Aorta (tissue), 5 donors: ENCODE measurements at places on chromosomes 12 and 14. TPM values are rescaled to one million over a fixed set of nuclear protein-coding genes. Genes with fewer than 3 reads are reported as not detected.
A peak's percentile ranks its signal among the peaks of the same experiment; 100 is the strongest.

DNA sequence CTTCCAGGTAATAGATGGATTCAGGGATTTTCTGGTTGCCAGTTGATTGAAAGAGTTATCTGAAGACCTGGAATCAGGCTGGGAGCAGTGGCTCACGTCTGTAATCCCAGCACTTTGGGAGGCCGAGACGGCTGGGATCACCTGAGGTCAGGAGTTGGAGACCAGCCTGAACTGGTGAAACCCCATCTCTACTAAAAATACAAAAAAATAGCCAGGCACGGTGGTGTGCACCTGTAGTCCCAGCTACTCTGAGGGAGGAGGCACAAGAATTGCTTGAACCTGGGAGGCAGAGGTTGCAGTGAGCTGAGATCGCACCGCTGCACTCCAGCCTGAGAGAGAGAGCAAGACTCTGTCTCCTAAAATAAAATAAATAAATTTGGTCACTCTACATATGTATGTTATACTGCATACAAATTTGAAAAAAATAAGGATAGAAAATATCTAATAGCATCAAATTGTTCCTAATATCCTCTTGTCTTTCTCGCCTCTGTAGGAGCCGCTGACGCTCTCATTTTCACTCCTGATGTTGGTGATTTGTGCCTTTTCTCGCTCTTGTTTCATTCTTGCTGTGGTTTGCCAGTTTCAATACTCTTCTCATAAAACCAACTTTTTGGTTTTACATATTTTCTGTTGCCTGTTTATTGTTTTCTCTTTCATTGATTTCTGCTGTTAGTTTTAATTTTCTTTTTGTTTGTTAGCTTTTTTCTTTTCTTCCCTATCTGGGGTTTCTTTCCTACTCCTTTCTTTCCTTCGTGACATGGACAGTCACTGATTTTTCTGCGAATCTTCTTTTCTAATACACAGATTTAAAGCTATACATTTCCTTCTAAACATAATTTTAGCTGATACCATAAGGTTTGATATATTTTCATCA lies 23.8 kb upstream of the PLD4 start:
- DNase-seq, result no peak
- no peaks in the 10 kb centered on the region for H3K36me3 ChIP-seq
- no peaks in the 10 kb centered on the region for H3K4me1 ChIP-seq
- no peak overlapping the region for H3K4me3 ChIP-seq

GRCh38 chr12:115137812-115138521 lies 454.0 kb upstream of the TBX3 start:
- H3K4me3 ChIP-seq, result no peak overlapping the region
- H3K4me1 ChIP-seq, result no peaks in the 10 kb centered on the region
- DNase-seq, result no peak
- H3K27ac ChIP-seq, result no peak overlapping the region
- H3K36me3 ChIP-seq, result no peaks in the 10 kb centered on the region
- H3K27me3 ChIP-seq, result peaks cover 1% of the 10 kb centered on the region

- peak overlapping the region; percentile 8 for H3K27ac ChIP-seq
- H3K36me3 ChIP-seq, result no peaks in the 10 kb centered on the region
- H3K4me3 ChIP-seq, result peak overlapping the region; percentile 54
- H3K27me3 ChIP-seq, result no peaks in the 10 kb centered on the region
- peak; percentile 86 for DNase-seq
Observed at GRCh38 chr12:48296586-48297282, 54.0 kb downstream of the ZNF641 start.

FAM186B gene
- 0.30 TPM for total RNA-seq

DNA sequence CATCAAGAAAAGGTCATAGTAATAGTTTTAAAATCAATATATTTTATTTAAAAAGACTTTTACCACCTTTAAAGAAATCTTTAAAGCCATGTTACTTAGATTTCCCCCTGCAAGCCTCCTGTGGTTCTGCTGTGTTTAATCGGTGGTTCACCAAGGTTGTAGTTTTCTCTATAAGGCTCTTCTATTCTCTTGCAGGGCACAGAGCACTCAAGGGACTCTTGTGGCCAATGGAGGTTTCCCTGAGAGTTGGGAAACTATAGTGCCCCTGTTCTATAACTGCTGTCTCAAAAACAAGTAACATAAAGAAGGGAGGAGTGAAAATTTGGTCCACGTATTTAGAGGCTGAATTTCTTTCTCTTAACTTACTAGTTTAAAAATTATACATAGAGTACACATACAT lies 25.0 kb downstream of the DACT1 start:
- DNase-seq, result no peak
- H3K36me3 ChIP-seq, result no peaks in the 10 kb centered on the region
- H3K4me3 ChIP-seq, result no peak overlapping the region
- H3K4me1 ChIP-seq, result peaks cover 4% of the 10 kb centered on the region
- no peaks in the 10 kb centered on the region for H3K27me3 ChIP-seq

GRCh38 chr12:109134186-109134917 lies 18.0 kb downstream of the ACACB start:
- H3K36me3 ChIP-seq, result no peaks in the 10 kb centered on the region
- H3K4me1 ChIP-seq, result no peaks in the 10 kb centered on the region
- no peaks in the 10 kb centered on the region for H3K27me3 ChIP-seq
- peak; percentile 59 for DNase-seq
- H3K27ac ChIP-seq, result no peak overlapping the region

CPM gene
- total RNA-seq, result 26.6 TPM

- no peaks in the 10 kb centered on the region for H3K27me3 ChIP-seq
- H3K36me3 ChIP-seq, result no peaks in the 10 kb centered on the region
- no peaks in the 10 kb centered on the region for H3K4me1 ChIP-seq
- H3K4me3 ChIP-seq, result no peak overlapping the region
- H3K27ac ChIP-seq, result no peak overlapping the region
Observed at GRCh38 chr14:69358233-69358963, 39.7 kb downstream of the ERH start.

- no peaks in the 10 kb centered on the region for H3K27me3 ChIP-seq
- DNase-seq, result no peak
- no peaks in the 10 kb centered on the region for H3K4me1 ChIP-seq
- H3K27ac ChIP-seq, result no peak overlapping the region
Observed at GRCh38 chr12:128137140-128137539, 129.8 kb upstream of the TMEM132C start.

DNA sequence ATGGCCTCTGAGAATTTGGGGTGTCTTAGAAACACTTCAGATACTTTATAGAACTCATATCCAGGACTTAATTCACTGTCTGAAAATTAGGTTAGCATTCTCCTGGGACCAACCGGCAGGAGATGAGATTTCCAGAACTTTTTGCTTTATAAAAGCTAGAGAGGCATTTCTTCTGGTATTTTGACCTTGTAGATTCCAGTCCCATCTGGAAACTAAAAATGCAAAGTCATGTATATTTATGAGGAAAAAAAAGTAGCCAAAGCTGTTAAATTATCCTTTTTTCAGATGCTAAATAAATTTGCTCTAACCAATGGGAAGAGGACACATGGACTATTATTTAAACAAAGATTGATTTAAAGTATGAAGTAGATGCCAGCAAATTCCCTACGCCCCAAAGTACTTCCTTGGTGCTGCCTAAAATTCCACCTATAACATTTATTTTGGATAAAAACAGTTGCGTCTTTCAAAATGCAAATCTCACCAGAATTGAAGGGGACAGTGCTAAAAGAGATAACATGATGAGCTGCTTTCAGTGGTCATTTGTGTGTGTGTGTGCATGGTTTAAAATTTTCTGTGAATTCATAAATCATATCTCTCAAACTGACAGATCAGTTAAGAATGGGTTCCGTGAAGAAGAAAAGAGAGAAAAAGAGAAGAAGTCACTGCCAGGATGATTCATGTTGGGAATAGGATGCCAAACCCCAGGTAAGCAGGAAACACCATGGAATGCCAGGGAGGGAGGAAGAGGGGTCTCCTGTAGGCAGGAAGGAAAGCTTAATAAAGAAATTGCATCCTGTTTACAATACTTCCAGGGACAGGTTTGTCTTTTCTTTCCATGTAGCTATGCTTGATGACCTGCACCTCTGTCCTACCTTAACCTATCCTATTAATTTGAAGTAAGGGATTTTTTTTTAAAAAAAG lies 97.7 kb upstream of the RGS6 start:
- no peak for DNase-seq
- H3K27me3 ChIP-seq, result no peaks in the 10 kb centered on the region
- H3K27ac ChIP-seq, result no peak overlapping the region

NUDT4 gene
- total RNA-seq, result 52.5 TPM

DNA sequence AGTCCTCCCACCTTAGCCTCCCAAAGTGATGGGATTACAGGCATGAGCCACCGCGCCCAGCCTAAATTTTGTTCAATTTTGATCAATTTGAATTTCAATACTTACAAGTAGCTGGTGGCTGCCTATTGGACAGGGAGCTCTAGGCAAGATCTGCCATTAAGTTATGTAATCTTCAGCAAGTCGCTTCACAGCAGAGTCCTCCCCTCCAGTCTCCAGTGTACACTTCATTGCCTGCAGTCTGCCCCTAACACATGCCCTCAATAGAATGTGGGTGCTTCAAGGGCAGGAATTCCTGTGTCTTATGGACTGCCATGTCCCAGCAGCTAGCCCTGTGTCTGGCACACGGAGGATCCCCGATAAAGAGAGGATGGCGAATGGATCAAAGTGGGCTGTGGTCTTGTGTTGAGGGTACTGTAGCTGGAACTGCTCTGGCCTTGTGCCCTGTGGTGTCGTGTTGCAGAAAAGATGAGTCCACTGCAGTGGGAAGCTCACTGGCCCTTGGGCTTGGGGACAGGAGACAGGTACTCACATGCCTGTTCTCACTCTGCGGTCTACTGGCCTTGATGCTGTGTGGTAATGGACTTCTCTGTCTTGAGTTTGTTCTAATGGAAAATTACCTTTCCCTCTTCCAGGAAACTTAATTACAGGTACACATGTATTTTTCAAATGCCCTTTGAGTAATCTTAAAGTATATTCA lies 67.6 kb downstream of the TECPR2 start:
- H3K27me3 ChIP-seq, result no peaks in the 10 kb centered on the region
- no peak overlapping the region for H3K27ac ChIP-seq
- H3K4me3 ChIP-seq, result no peak overlapping the region
- no peak for DNase-seq

DNA sequence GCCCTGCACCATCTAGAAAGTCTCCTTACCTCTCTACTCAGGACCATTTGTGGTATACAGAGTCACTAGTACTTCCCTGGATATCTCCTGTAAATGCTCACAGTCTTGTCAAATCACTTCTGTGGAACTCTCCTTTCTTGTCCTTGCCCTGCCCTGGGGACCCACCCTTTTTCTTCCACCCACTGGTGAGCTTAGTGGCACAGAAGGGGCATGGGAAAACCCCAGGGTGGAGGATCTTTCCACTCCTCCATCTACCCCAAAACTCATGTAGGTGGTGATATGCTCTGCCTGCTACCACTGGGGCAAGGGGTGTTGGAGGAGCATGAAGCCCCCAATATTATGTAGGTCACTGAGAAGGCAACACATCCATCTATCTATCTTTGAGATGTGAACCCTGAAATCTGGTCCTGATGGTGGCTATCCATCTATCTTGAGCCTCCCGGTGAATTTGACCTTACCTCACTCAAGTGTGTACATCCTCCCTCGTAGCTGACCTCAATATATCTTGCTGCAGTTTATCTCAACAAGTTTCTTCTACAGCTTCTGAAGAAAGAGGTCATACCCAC lies 943 bp downstream of the TESPA1 start:
- H3K27ac ChIP-seq, result no peak overlapping the region
- no peak overlapping the region for H3K4me3 ChIP-seq
- DNase-seq, result no peak
- no peaks in the 10 kb centered on the region for H3K27me3 ChIP-seq

IFT81 gene
- 14.1 TPM for total RNA-seq

DNA sequence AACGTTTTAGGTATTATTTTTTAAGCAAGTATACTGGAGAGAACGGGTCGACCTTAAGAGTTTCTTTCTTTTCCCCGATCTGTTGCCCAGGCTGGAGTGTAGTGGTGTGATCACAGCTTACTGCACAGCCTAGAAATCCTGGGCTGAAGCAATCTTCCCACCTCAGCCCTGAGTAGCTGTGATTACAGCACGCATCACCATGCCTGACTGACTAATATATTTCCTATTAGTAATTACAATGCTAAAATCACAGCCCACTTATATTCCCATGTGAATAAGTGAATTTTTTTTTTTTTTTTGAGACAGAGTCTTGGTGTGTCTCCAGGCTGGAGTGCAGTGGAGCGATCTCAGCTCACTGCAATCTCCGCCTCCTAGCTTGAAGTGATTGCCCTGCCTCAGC lies 50.4 kb downstream of the DICER1 start:
- no peak for DNase-seq
- H3K4me1 ChIP-seq, result no peaks in the 10 kb centered on the region
- no peak overlapping the region for H3K4me3 ChIP-seq
